ENCODE measurements at places on chromosomes 12 and 14.

DNA sequence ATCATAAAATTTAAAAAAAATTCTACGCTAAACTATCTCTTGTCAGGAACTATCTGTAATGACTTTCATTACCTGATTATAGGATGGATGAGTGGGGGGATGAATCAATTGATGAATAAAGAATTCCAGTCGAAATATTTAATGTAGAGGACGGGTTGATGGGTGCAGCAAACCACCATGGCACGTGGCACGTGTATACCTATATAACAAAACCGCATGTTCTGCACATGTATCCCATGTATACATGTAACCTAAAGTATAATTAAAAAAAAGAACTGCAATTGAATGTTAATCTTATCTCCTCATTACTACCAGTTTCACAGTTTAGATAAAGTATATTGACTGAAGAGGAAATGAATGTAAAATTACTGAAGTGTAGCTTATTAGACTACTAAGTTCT is 23.4 kb downstream of the LRRIQ1 start:
- no peak for DNase-seq

DNA sequence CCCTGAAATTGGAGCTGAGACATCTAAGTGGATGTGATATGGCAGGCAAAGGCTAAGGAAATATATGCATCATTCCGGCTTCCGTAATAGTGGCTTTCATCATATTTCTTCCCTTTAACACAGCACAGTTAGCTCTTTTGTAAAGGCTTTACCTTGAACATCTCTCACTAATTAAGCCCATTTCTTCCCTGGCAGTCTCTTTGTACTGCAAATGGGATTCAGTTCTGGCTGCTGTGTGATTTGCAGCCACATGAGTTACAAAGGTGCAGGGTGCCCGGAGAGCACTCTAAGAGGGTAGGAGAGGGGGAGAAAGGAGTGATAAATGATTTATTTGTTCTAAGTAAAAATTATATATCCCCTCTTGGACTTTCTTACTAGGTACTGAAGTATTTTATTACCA is 232.1 kb upstream of the CCDC196 start:
- DNase-seq = no peak

DNA sequence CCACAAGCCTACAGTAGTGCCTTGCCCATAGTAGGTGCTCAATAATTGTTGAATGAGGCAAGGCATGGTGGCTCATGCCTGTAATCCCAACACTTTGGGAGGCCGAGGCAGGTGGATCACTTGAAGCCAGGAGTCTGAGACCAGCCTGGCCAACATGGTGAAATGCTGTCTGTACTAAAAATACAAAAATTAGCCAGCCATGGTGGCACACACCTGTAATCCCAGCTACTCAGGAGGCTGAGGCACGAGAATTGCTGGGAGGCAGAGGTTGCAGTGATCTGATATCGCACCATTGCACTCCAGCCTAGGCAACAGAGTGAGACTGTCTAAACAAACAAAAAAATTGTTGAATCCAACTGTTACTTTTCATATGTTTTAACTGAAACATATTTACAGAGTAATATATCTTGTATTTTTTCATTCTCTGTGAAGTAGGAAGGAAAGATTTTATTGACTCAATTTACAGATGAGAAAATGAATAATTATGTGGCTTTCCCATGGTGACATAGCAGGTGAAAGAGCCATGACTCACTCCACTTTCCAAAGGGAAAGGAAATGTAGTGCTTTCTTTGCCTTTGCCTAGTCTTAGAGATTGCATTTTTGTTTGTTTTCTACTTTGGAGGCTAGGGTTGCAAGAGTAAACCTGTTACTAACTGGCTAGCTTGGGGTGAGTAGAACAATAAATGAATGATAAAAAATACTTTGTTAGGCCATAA is 95.4 kb upstream of the SLC38A4 start:
- no peak for DNase-seq

DNA sequence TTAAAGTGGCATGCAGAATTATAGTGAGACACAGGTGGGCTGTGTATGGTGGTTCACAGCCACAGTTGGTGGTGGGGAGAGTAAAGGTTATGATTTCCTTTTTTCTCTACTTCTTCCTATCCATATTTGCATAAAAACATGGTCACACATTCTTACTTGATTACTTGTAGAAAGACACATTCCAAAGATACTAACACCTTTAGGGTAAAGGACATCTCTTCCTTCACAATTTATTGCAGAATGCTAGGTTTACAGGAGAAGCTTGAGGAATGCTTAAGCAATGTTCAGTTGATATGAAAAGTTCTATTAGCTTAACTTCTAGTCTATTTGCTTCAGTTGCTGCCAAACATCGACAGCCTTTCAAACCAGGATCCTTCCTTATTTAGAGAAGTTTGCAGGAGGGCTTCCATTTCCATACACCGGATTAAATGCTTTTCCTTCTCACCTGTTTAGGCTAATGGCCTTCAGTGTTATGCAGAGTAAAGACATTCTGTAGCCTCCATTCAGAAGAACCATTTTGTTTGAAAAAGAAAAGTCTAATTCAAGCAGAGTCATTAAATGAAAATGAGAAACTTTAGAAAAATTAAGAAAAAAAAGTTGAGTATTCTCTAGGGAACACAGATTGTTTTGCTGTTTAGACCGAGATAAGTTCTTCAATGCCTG is 2.6 kb upstream of the PHC1 start:
- no peak for DNase-seq

DNA sequence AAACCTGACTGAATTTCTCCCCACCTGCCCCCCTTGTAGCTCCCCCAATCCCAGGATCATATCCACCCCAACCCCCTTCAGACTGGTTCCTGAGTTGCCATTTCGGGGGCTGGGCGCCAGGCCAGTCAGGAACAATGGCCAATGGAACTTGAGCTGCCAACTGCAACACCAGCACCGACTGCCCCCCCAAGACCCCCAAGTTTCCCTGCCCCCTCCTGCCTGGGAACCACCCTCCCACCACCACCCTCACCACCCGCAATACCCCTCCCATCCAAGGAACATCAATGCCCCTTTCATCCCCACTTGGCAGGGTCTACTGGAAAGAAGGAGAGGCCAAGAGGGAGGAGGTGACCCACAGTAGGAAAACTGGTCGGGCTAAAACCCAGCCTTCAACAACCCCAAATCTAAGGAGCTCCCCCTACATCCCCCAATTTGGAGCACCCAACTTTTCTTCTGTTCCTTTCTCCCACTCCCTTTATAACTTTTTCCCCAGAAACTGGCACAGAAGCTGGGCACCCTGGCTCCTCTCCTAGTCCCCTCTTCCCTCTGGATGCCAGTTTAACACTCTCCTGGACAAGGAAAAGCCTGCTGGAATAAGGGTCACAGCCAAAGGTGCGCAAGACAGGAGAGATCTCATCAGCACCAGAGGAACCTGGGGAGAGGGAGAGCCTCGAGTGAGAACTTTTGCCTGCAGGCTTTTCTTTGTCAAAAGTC is 1.6 kb upstream of the NDRG2 start:
- no peak for DNase-seq

DNA sequence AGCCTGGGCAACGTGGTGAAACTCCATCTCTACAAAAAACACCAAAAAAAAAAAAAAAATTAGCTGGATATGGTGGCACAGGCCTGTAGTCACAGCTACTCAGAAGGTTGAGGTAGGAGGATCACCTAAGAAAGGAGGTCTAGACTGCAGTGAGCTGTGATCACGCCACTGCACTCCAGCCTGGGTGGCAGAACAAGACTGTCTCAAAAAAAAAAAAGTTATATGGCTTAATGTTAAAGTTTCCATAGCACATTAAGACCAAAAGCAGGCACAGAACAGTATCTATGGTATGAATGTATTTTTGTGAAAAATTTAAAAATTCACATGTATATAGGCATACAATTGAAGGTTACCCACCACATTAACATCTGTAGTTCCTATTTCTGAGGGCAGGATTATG is 15.9 kb downstream of the CDKN1B start:
- DNase-seq = no peak

DNA sequence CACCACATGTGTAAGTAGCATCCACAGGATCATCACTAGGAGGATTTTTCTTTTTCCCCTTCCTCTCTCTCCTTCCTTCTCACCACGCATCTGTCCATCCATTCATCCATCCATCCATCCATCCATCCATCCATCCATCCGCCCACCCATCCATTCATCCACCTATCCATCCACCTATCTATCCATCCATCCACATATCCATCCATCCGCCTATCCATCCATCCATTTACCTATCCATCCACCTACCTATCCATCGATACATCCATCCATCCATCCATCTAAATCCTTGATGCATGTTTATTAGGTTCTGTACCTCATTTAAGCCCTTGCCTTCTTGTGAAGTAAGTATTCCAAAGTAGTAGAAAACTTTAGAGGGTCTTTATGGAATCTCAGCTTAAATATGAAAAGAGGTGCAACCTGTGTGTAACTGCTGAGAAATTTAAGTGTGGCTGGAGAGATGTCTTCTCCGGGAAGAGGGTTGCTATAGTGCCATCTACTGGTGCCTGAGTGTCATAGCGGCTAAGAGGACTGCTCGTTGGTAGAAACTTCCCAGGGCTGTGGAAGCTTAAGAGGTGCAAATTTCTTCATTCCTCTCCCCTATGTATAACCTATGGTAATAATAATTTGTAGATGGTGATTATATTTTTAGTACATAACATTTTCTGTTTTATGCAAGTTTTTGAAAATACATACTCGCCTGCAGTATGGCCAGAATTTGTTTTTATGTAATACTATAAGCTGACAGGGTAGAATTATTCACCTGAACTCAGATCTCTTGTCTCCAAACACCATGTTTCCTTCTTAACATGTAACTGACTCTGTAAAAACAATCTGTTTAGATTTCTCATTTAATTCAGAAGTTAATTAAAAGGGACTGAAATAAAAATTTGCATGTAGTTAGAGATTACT is 46.0 kb downstream of the MYO1H start:
- no peak for DNase-seq
